ENCODE measurements at places on chromosomes 1 and 21.

DNA sequence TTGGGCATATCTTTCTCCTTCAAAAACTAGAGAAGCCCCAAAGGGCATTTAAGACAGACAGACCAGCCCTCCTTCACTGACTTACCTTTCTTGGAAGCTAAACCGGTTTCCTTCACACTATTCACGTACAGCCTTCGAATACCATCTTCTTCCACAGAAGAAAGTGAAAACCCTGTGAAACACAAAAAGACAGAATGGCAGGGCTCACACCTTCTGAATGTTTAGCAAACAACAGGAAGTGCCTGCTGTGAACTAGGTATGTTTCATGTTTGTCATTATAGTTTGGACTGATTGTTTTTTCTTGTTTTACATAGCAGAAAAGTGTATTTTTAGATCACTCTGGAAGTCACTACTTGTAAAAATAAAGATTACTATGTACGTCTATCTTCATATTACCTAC lies 148.6 kb upstream of the KRTAP19-8 start:
- DNase-seq: no peak

DNA sequence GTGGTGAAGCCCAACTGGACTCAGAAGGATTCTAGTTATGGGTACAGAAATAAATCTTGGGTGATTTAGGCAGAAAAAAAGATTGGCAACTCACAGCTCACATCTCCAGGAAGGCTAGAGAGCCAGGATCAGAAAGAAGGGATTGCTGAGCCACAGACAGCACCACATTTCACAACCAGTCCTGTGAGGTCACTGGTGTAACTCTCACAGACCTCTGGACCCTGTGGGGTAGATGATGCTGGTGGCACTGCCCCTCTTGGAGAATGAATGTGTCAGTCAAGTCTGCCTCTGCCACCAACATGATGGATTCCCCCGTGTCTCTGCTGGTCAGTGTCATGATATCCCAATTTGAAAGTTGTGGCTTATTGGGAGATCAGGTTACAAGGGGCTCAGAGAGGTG lies 70.9 kb upstream of the HMCN1 start:
- peak; percentile 35 for DNase-seq

DNA sequence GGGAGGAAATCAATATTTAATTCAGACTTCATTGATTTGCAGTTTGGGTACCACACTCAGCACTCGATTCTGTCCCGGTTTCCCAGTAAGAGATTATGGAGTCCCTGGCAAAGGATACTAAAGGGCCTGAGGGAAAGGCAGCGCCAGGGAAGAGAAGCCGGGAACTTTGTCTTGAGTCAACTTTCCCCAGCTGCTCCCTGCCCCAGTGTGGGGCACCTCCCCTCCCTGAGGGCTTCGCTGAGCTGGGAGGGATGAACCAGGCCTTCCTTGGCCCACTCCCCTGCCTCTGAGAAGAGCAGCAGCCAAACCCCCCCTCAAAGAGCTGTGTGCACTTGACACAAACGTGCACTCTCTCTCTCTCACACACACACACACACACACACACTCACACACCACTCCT lies 32.6 kb downstream of the OPTC start:
- no peak for DNase-seq

DNA sequence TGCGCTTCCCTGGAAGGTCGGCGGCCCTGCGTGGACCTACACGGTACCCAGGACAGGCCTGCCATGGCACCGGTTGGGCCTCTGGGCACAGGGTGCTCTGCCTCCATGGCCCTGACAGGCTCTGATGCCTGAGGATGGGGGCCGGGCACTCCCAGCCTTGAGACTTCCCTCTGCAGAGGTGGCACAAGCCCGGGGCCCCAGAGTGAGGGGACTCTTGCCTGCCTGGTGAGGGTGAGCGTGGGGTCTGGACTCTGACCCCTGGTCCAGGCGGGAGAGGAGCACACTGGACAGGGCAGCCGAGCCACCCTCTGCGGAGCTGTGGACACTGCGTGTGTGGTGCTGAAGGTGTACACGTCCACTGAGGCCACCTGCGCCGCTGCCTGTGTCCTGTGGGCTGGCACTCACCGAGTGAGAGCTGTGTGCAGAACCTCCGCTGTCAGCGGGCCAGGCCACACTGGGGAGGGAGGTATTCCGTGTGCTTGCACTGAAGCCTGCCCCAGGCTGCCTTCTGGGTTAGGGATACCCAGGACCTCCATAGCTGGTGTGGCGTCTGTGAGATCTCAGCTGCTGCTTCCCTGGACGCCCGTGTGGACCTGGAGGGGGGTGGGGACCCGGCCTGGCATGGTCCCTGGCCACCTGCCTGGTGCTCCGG lies 10.4 kb downstream of the SKI start:
- no peak for DNase-seq

DNA sequence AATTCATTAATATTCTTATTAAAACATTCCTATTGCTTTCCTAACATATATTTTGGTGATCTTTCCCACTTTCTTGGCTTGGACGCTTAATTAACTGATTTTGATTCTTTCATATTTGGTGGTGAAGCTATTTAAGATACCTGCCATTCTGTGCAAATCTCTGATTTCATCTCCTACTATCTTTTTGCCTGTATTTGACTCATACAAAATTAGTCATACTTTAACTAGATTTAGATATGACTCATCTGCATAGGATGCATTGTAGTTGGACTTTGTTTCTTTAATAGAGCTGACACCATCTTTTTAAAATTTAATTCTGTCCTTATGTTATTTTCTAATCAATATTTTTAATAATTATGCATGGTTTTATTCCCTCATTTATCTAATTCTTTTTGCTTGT lies 93.8 kb upstream of the PLPPR4 start:
- DNase-seq: peak; percentile 82

- DNase-seq: no peak
Measured at GRCh38 chr1:34911465-34911864, 18.0 kb downstream of the DLGAP3 start.

DNA sequence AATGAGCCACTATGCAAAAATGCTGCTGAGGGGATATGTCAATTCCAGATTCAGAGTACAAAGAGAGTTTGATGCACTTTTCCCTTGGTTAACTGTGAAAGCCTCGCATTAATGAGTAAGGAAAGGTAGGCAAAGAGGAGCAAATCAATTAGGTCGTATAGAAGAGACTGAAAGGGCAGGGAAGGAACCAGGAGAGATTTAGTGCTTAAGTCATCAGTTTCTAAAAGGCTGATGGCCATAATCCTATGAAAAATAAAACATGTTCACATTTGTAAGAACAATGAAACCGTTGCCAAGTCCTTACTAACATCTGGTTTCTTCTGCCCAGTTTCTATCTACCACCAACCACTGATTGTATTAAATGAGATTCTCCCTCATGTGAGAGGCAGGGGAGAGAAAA lies 118.4 kb upstream of the PALMD start:
- no peak for DNase-seq

DNA sequence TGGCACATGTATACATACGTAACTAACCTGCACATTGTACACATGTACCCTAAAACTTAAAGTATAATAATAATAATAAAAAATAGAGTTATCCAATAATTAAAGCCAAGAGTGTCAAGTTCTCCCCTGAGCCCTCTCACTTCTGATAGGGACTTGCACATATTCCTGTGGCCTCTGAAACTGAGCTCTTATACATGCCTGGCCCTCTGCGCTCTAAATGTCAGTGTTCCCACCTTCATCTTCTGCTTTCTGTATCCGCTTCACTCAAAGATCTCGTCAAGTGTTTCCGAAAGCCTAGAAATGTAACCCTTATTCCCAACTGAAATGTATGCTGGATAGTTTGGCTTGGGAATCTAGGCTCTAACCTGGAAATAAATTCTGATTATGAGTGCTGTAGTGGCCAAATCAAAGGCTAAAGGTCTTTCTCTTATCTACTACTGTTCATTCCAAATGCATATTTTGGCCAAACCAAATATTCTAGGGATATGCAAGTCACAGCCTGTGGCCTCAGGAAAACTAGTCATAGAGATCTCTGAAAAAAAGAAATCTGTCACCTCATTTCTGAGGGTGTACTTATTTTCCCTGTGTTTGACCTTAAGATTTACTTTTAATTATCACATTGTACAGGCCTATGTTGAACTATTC lies 99.5 kb upstream of the LYPLAL1 start:
- no peak for DNase-seq

DNA sequence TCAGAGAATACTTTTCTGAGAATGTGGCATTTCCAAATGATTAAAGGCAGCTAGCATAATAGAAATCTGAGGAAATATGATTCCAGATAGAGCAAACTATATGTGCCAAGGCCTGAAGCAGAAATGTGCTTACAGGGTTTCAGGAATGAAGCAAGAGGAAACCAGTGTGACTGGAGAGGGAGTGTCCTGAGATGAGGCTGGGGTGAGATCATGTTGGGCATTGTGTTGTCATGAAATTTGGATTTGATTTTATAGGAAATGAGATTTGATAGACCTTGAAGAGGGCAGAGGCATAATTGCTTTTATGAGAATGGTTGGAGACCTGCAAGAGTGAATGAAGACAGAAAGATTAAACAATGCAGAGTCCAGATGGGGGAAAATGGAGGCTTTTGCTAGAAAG lies 338.1 kb upstream of the SNX7 start:
- peak; percentile 63 for DNase-seq

DNA sequence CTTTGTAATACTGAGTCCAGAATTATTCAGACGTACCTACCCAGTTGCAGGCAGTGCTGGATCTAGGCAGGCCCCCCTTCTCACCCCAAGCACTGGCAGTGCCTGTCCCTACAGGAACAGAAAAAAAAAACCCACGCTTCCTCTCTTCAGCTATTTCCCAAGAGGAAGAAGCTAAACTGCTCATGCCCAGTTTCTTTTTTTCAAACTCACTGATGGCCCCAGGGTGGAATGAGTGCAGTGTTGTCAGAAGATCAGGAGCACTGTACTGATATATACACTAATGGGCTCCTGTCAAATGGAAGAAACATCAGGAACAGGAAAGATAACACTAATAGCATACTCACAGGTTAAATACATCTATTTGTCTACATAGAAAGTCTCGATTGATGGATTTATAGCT lies 28.2 kb upstream of the DOCK7 start:
- DNase-seq: peak; percentile 13

DNA sequence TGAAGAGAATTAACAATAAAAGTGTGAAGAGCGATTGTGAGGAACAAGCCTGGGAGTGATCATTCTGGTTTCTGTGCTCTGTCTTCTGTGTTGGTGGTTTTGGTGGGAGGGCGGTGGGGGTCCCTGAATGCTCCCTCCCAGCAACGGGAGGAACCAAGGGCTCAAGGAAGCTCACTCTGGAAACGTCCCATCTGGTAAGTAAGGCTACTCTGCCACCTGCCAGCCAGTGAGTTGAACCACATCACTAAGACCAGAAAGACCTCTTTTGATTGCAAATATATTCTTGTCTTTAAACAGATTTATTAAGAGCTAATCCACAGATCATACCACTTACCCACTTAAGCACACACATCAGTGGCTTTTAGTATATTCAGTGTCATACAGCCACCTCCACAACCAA lies 125.0 kb downstream of the PRDM2 start:
- DNase-seq: no peak

DNA sequence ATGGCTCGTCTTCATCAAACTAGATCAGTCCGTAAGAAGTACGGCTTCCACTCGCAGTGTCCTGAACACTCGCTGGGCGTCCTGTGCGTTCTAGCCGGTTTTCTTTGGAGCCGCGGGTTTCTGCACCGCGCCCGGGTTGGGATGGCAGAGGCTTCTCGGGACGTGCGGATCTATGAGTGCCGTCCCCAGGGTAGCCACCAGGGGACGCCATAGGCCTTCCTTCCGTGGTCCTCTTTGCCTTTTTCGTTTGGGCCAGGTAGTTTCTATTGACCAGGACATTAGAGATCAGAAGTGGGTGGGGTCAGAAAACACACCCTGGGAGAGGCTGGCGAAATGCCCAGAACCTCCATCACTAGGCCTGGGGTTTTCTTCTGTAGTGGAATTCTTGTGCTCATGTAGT lies 273.8 kb downstream of the FAM72C start:
- peak; percentile 7 for DNase-seq

DNA sequence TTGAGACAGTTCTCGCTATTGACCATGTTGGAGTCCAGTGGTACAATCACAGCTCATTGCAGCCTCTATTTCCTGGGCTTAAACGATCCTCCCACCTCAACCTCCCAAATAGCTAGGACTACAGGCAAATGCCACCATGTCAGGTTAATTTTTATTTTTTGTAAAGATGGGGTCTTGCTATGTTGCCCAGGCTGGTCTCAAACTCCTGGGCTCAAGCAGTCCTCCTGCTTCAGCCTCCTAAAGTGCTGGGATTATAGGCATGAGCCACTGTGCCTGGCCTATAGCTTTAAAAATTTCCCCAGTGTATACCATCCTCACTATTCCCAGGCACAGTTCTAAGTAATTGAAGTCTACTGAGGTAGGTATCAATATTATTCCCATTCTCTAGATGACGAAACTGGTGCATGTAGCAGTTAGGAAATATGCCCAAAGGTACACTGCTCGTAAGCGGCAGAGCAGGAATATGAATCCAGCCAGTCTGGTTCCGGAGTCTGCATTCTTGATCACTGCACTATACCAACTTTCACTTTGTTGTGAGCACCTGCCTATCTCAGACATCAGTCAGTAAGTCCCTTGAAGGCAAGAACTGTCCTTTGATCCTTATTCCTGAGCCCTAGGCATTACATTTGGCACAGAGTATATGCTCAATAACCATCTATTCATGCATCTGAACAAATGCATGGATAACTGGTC lies 11.5 kb upstream of the SRP9 start:
- no peak for DNase-seq

GRCh38 chr1:8718850-8719361 lies 98.5 kb downstream of the RERE start:
- DNase-seq: no peak

- DNase-seq: no peak
Measured at GRCh38 chr1:106787520-106787919, 269.0 kb upstream of the PRMT6 start.

DNA sequence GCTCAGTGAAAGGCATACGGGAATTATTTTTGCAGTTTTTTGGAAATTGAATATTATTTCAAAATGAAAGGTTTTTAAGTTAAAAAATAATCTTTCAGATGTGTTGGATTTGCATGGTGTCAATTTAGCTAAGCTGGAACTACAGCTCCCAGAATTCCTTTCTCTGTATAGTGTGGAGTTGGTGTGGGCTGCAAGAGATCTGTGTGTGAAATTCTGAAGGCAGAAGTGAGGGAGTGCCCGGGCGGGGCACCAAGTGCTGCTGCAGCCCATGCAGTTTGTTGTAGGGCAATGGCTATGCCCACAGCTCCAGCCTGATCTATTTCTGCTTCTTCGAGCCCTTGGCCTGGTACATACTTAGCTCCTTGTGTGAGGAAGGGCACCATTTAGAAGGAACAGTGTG lies 60.5 kb upstream of the CSF1 start:
- DNase-seq: no peak
